ENCODE measurements at places on chromosomes 11 and 22. TPM values are rescaled to one million over a fixed set of nuclear protein-coding genes. Genes with fewer than 3 reads are reported as not detected.

DNA sequence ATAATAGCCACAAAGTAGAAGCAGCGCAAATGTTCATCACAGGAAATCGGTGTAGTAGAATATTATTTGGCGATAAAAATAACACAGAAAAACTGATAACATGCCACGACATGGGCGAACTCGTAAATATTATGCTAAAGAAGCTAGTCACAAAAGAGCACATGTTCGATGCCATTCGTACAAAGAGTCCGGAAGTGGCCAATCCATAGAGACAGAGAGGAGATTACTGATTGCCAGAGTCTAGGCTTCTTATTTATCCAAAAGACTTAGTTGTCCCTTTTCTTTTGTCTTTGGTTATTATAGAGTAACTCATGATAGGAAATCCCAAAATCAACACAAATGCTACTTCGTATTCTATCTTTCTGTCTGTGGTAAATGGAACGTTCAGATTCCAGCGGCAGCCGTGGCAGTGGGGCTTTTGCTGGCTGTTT lies 56.5 kb downstream of the MED15 start:
- DNase-seq: no peak

DNA sequence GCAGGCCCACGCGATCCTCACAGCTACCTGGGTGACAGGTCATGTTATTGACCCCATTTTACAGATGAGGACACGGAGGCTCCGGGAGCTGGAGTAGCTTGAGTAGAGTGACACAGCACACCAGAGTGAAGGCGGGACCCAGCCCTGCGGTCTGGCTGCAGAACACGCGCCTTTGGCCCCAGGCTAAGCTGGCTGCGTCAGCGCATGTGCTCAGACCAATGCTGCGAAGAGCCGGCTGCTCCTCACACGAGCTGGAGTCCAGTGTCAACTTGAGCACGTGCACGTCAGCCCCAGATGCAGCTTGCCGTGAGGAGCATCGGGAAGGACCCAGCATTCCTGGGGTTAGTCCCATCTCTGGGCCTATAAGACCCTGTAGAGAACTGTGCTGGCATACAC lies 49.9 kb downstream of the SCUBE1 start:
- DNase-seq: peak; percentile 58

DNA sequence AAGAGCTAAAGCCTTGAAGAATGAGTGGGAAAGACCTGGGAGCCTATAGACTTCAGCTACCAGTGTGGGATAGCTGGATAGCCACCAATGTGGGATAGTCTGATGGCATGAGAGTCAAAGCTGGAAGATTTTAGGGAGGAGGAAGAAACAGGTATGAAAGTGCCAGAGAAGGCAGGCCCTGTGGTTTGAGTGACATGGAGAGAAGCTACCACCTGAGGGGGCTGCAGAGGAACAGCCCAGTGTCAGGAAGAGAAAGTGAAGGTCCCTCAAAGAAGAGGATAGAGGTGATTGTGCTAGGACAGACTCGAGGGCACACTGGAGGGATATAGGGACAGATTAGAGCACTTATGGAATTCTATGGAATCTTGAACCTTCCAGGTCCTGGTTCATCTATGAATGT lies 23.1 kb upstream of the PAX6 start:
- DNase-seq: no peak

GRCh38 chr11:7559398-7560283 lies 45.8 kb downstream of the PPFIBP2 start:
- DNase-seq: no peak

DNA sequence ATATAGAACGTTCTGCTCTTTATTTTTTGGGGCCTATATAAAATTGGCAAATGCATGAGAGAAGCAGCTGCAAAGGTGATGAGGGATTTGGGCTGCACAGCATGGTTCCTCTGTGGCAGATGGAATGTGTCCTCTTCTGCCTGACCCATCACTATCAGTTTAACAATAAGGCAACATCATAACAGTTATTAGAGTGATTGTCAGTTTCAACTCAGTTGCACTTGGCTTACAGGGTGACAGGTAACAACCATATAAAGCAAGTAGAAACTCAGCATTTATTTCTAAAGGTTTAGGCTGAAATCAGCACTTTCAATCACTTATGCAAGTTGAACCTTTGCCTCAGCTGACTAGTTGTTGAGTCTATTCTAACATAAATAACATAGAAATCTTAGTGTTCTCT lies 935.4 kb upstream of the CHORDC1 start:
- no peak for DNase-seq

- DNase-seq: no peak
Measured at GRCh38 chr11:44305026-44305469, 4.9 kb downstream of the ALX4 start.

- peak; percentile 82 for DNase-seq
Measured at GRCh38 chr11:2301631-2302305, at the start of the genes C11orf21 and TSPAN32. Gene C11orf21 (minus strand): TSS chr11:2301918. CDS start chr11:2301808, 110 bp downstream. Gene TSPAN32 (plus strand): TSS chr11:2302013. CDS start chr11:2302150, 137 bp downstream.

GRCh38 chr22:22756109-22756508 lies 111.7 kb downstream of the GGTLC2 start:
- DNase-seq: no peak

GRCh38 chr11:122809866-122810265 lies 28.4 kb upstream of the CRTAM start:
- no peak for DNase-seq

GRCh38 chr11:66022401-66023185 lies 3.7 kb downstream of the CATSPER1 start:
- peak; percentile 97 for DNase-seq

GRCh38 chr11:84673753-84674152 lies 953.4 kb downstream of the DLG2 start:
- DNase-seq: no peak

GRCh38 chr22:42414565-42415303 lies 17.5 kb downstream of the NFAM1 start:
- DNase-seq: no peak

GRCh38 chr11:38530226-38530625 lies 1932.2 kb upstream of the RAG2 start:
- no peak for DNase-seq

- no peak for DNase-seq
Measured at GRCh38 chr11:98512938-98513337, 507.8 kb upstream of the CNTN5 start.

DNA sequence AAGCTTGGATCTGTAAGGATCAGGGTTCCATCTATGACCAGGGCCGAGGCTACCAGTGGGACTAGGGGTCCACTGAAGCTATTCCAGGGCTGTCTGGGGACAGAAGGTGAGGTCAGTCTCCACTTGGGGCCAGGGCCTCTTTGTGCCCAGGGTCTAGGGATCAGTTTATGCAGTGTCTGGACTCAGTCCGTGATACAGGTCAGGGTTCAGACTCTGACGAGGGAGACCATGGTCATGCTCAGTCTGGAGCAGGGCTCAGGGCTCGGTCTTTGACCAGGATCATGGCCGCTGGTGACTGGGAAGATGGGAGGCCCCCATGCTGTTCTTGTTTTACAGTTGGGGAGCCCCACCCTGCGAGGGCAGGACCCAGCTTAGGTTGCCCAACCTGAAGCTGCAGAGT lies 11.8 kb downstream of the TSSC4 start:
- no peak for DNase-seq

DNA sequence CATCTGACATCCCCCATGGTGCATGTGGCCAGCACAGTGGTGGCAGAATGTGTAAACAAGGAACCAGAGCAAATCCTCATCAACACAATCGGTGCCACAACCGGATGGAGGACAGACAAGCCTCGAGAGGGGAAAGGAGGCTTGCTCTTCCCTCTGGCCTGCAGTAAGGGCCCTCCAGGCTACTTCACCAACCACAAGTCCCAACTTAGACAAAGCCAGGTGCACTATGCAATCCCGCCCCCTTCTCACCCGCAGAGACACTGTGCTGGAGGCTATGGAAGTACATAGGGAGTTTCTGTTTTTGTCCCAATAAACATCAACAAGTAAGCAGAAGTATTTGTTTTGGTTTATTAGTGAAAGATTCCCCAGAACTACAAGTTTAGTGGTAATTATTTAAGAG lies 54.3 kb downstream of the SPATA19 start:
- no peak for DNase-seq

Gene DNAJB7
- not detected for total RNA-seq

Gene PDE2A
- total RNA-seq: 5.7 TPM

Gene RTN4RL2
- not detected for total RNA-seq

Gene AAMDC
- 29.3 TPM for total RNA-seq

Gene TCP11L1
- total RNA-seq: 18.0 TPM

Gene EIF3F
- total RNA-seq: 135 TPM

All from upper lobe of left lung (tissue), 6 donors.